ENCODE measurements at places on chromosomes 5 and 9.

- DNase-seq: peak; percentile 20
These were observed 1.3 kb upstream of the ERBIN start for GRCh38 chr5:65925044-65925600.

GRCh38 chr9:75108571-75108970 is 20.3 kb downstream of the OSTF1 start:
- no peak for DNase-seq

DNA sequence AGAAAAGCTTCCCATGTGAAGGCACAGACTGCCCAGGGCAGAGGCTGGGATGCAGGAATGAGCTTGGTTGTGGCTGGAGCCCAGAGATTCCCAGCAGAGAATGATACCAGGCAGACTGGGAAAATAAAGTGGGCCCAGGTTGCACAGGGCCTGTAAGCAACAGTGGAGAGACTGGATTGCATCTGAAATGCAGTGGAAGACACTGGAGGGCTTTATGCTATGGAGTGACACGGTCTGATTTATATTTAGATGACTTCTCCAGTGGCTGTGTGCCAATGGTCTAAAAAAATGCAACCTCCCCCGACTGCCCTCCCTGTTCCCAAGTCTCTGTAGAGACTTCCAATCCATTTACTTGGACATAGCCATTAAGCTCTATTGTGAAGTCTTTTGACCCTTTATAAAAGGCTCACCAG is 951.1 kb upstream of the DMAC1 start:
- no peak for DNase-seq

DNA sequence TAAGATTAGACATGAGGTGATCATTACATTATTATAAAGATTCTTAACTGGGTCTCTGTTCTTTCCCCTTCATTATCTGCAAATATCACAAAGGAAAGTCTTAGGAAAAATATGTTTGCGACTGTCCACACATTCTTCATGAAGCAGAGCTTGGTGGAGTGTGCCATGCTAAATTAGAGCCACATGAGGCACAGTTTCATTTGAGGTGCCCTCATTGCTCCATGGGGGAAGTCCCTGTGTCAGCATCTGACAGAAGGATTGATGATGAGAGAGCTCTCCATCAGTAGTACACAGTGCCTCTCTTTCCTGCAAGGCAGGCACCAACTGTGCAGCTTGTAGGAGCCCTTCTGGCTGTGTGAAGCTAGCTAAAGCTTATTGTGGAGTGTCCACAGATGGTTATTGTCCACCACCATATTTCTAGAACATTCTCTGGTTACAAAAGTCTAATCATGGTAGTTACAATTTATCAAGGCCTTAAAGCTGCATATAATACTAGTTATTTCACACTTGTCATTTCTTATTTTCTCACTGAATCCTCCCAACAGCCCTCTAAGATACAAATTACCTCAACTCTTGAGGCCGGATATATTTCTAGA is 63.9 kb downstream of the C9orf152 start:
- no peak for DNase-seq

DNA sequence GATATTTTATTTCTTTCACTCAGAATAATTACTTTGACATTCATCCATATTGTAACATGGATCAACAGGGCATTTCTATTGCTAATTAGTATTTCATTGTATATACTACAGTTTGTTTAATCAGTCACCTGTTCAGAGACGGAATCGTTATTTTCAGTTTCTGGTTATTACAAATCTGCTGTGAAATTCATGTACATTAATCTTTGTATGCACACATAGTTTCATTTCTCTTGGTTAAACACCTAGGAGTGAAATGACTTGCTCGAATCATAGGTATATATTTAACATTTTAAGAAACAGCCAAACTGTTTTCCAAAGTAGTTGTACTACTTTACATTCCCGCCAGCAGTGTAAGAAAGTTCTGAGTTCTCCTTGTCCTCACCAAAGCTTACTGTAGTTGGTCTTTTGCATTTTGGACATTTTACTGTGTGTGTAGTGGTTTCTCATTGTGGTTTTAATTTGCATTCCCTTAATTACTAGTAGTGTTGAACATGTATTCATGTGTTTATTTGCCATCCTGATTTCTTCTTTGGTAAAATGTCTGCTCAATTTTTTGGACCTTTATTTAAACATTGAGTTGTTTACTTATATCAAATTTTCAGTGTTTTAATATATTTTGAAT is 198.2 kb downstream of the SAXO1 start:
- no peak for DNase-seq

DNA sequence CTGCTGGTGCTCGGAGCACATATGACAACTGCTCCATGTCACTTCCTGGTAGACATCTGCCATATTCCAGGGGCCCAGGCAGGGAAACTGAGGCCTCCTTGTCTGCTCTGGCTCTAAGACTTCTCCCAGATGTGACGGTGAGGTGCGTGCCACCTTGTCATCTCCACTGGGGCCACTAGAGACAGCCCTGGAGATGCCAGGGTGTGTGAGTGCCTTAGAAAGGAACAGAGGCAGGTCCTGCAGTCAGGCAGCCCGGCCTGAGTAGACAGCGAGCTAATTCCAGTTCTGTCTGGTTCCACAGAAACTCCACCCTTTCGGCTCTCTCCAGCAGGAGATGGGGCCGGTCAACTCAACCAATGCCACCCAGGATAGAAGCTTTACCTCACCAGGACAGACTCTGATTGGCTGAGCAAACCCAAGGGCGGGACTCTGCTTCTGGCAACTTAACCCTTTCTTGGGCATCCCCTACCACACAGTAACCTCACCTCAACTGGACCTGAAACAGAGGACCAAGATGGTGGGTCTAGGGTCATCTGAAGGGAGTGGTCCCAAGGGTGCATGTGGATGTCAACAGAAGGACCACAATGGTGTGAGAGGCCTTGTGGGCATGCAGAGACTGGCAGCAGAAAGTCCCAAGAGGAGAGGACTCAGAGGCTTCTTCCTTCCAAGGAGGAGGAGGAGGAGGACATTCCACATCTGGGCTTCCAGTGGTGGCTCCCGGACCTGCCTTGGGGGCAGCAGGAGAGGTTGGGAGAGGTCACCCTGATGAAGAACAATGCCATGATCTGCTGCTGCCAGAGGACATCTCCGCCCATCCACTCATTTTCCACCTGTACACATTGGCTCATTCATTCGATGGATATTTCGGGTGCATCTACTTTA is 77.7 kb downstream of the RGS3 start:
- peak; percentile 37 for DNase-seq
